ENCODE measurements at places on chromosomes 5 and 9.

- no peak for DNase-seq
Observed at GRCh38 chr9:18806232-18807080, 226.6 kb downstream of the SAXO1 start.

- no peak for DNase-seq
Observed at GRCh38 chr5:77255617-77256016, 45.1 kb downstream of the PDE8B start.

- DNase-seq: no peak
Observed at GRCh38 chr5:31890046-31890445, 251.1 kb downstream of the PDZD2 start.

GRCh38 chr5:8884029-8884428 is 661.8 kb downstream of the SEMA5A start:
- no peak for DNase-seq

- DNase-seq: no peak
Observed at GRCh38 chr9:126523611-126524111, 90.1 kb upstream of the LMX1B start.

- DNase-seq: no peak
Observed at GRCh38 chr5:41835645-41836044, 34.6 kb downstream of the OXCT1 start.

DNA sequence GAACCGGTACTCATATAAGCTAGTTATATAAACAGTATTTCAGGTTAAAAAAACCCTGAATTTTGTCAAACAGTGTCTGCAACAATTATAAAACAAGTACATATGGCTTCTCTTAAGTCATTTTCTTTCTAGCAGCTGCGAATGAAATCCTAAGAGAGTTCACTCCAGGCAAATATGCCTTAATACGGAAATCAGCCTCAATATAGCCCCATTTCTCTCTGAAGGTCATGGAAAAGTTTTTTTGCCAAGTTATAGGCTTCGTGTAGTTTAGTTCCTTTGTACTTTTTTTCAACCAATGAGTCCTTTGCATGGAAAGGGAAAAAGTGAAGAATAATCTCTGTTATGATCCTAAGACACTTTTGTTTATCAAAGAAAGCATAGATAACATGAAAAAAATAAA is 848.0 kb upstream of the ACO1 start:
- DNase-seq: no peak

GRCh38 chr9:136928591-136928990 is 15.9 kb downstream of the FBXW5 start:
- no peak for DNase-seq

DNA sequence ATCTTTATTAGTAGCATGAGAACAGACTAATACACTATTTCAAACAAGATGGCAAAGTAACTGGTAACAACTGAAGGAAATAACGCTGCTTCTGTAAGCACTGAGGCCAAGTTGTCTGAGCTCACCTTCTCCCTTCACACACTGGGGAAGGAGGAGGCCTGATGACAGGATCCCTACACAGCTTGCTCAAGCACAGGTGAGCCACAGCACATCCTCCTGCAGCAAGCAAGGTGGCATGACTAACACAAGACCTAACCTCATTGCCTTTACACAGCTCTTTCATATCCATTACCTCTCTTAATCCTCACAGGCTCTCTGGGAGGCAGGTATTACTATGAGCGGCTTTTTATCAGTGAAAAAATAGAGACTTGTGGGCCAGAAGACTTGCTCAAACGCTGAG is 83.3 kb downstream of the ARL15 start:
- DNase-seq: no peak

DNA sequence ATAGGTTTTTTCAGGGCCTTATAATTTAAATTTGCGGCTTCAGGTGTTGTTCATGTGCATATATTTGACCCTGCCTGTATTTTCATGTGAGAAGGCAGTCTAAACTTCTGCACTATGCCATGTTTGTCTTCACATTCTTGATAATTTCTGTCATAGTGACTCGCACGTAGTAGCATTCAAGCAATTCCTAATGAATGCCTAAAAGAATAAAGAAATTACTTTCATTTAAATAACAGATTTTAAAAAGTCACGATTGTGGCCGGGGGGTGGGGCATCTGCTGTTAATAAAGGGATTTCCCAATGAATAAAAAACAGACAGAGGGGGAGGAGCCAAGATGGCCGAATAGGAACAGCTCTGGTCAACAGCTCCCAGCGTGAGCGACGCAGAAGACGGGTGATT is 318.0 kb downstream of the ADAMTS6 start:
- DNase-seq: no peak

GRCh38 chr5:164581889-164582288 is 1076.5 kb downstream of the MAT2B start:
- no peak for DNase-seq

- DNase-seq: no peak
Observed at GRCh38 chr5:158198636-158199035, 339.7 kb upstream of the CLINT1 start.

DNA sequence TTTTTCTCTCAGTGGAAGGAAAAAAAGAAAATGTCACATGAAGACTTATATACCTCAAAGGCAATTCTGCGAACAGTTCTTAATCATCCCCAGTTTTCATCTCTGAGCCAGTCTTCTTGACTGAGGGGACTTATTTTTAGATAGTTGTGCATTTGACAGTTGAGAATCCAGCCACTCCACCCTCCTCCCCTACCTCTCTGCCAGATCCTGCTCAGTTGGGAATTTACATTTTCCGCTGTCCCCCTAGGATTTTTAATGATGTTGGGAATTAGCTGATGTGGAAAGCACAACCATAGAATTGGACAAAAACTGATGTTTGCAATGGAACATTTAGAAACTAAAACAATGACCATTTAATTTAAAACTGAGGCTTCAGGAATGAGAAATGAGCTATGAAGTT is 194.3 kb upstream of the PIK3R1 start:
- no peak for DNase-seq

GRCh38 chr5:126680191-126680817 is 79.6 kb downstream of the PHAX start:
- DNase-seq: no peak

GRCh38 chr9:99474186-99474585 is 252.1 kb downstream of the SEC61B start:
- no peak for DNase-seq

All from activated CD8-positive, alpha-beta memory T cell treated with anti-CD3 and anti-CD28 coated beads for 1 hour (primary cell).